ENCODE measurements at places on chromosomes 13 and 19.

- no peak for DNase-seq
Measured at GRCh38 chr19:46492841-46493235, 2.8 kb downstream of the PNMA8B start.

DNA sequence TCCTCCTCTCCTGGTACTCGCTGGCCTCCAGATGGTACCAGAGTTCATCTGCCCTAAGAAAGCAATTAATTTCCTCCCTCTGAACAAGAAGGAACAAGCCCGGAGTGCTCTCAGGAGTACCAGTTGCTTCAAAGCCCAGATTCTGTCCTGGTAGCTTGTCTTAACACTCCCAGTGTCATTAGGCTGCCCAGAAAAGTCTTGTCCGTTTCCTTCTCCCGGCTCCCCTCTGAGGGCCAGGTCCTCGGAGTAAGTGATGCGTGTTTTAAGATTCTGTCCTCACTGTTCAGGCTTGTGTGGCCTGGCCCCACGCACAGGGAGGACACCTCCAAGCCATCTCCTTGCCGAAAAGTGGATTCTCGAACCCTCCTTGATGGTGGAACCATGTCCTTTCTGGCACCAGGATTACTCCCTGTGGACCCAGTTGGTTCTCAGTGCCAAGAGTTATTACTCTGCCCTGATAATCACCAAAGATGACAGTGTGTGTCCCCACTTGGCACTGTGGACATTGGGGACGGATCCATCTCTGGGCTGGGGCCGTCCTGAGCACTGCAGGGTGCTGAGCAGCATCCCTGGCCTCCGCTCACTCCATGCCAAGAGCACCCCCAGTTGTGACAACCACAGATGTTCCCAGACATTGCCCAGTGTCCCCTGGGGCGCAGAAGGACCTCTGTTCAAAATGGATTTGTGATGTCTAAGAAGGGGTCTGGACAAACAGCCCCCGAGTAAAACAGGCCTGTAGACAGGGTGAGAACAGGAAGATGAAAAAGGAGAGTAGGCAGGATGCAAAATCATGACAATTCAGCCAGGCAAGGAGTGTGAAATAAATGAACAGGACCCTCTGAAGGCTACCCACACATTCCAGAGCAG lies 52.4 kb downstream of the RFX2 start:
- DNase-seq, result peak; percentile 81

DNA sequence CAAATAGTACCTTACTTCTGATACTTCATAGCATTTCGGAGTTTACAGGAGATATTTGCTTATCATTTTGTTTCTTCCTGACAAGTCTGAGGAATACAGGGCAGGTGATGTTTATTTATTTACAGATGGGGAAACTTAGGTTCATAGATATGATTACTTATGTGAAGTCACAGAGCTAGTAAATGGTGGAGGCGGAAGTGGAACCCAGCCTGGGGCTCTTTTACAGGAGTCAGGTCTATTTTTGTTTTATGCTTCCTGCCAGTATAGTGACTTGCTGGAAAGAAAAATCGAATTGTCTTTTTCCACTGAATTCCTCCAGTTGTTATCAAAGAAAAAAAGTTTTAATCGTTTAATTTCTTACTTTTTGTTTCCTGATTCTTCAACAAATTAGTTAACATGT lies 66.5 kb downstream of the DGKH start:
- no peak for DNase-seq

GRCh38 chr19:18586306-18586705 lies 2.3 kb upstream of the REX1BD start:
- no peak for DNase-seq

DNA sequence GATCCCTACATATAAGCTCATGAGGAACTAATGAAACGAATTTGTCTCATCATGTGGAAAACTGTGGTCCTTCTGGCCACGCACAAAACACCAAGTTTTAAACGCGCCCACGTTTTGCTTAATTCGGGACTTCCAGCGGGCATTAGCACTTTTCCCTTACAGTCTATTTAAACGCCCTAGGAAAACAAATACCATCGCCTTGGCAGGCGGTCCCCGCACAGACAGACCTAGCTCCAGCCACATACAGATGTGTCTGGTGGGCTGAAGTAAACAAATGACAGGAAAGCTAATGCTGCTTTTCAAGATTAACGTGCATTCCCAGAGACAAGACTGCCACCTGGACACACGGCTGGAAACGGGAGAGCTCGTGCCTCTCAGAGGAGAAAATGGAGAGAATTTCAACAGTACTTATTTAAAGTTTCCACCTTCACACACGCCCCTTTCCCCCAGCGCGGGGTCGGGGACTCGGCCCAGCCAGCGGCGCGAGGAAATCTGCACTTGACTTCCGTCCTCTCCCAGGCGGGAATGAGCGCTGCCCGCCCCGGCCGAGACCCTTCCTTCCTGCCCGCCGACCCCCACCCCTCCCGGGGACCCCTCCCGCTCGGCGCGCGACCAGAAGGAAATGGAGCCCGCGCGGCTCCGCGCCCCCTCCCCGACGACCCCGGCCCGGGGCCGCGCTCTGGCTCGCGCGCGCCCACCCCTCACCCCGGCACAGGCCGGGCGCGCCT lies 931 bp downstream of the USP12 start:
- DNase-seq, result peak; percentile 82

- no peak for DNase-seq
Measured at GRCh38 chr19:40421993-40422747, 3.6 kb downstream of the SERTAD1 start.

DNA sequence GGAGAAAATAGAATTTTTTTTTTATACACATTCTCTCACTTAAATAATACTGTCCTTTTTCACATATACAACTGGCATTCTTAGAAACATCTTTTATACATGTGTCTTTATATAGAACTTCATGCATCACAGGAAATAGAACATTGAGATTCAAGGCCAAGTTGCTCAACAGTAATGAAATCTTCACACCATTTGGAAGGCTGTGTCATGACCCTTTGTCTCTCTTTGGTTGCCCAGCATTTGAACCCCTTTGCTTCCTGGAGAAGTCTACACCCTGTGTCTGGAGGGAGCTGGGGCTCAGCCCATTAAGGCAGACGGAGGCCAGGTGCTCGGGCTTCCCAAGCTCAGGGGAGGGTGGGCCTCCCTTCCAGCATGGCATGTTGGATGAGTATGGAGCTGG lies 41.1 kb downstream of the B3GLCT start:
- no peak for DNase-seq

DNA sequence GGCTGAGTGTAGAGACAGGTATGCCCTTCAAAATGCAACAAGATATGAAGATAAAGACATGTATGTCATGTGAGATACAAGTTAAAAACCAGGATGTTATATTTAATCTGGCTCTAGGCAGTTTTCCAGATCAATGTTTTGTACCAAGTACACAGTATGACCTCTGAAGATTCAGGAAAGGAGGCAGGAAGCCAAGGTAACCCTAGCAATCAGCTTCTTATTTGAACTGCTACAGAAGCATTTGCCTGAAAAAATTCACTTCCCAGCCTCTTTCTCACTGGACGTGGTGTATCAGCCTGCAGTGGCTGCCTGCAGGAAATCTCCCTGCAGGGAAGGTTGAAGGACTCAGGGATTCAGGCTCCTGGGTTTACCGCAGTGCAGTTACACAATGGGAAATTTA lies 24.1 kb downstream of the OLFM4 start:
- no peak for DNase-seq

DNA sequence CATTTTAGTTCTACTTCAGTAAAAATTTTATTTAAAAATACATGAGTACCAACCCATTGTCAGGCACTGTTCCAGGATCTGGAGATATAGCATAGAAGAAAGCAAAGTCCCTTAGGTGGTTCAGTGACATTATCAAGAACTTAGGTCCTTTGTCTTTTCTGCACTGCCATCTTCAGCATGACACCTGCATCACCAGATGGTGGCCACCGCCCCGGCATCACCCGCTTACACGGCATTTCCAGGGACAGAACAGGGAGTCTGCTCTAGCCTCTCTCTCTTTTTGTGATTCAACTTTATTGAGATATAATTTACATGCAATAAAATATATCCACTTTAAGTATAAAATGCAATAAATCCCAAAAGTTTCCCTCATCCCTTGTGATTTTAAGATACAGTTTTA lies 23.5 kb downstream of the DYRK1B start:
- no peak for DNase-seq

DNA sequence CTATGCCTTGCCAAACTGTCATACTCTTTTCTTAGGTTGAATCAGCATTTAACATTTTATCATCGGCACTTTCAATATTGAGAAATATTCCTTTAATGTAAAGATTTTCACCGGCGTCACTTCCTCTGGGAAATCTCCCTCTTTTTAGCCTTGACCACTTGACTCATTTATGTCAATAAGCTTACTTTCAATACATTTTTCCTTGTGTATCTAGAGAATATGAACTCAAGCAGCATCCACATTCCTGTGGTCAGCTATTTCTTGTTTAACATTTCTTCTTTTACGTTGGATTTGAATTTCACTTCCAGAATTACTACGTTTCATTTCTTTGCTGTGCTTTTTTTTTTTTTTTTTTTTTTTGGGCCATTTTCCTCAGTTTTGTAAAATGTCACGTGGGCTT lies 271.2 kb upstream of the HTR2A start:
- DNase-seq, result no peak

- no peak for DNase-seq
Measured at GRCh38 chr13:27967203-27967735, 1.8 kb downstream of the CDX2 start.

GRCh38 chr13:110162866-110163658 lies 143.9 kb downstream of the COL4A1 start:
- DNase-seq, result no peak

GRCh38 chr13:92538164-92538563 lies 688.4 kb upstream of the GPC6 start:
- DNase-seq, result no peak

GRCh38 chr13:105436943-105437342 lies 1098.5 kb downstream of the EFNB2 start:
- DNase-seq, result no peak

GRCh38 chr19:53365899-53366493 lies 491 bp downstream of the ZNF525 start:
- no peak for DNase-seq

GRCh38 chr13:60370343-60370742 lies 26.7 kb upstream of the TDRD3 start:
- no peak for DNase-seq

DNA sequence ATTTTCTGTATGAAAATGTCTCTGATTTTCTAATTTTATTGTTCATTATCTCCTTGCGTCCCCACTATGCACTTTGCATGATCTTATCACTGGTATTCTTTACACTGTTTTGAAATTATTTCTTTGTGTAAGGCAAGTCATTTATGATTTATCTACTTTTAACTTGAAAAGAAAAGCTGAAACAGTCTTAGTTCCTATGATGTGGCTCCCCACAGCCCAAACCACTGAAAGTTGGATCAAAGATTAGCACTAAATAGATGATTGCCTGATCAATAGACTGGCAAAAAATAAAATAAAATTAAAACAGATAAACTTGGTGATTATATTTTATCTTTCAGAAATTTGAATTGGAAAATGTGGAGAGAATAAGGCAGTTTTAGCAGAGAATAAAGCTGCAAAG lies 1101.9 kb downstream of the PCDH9 start:
- DNase-seq, result no peak

DNA sequence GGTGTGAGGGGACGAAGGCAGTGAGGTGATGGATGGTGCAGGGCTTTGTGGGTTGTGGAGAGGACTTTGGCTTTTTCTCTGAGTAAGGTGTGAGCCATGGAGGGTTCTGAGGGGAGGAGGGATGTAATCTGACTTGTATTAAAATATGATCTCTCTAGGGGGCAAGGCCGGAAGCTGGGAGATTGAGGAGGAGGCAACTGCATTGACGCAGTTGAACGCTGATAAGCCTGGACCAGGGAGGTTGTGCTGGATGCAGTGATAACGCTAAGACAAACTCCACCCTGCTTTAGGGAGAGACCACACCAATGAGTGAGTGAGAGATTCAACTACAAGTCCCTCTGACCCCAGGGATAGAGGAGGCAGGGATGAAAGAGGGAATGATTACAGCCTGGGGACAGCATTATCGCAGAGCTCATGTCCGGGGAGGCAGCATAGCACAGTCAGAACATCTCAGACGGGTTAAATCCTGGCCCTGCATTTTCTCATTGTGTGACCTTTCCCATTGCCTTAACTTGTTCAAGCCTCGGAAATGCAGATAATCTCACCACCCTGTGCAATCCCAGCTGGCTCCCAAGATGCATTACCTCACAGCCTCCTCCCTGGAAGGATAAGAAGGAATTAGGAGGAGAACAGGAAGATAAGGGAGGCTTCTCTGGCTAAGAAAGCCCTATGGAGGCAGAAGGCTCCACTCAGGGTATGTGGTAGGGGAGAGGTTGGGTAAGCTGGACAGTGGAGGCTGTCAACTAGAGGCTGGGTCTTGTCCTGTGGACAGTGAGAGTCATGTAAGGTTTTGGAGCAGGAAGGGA lies 124.2 kb downstream of the CACNA1A start:
- DNase-seq, result no peak

- no peak for DNase-seq
Measured at GRCh38 chr13:29543230-29544215, 52.0 kb downstream of the SLC7A1 start.

- DNase-seq, result no peak
Measured at GRCh38 chr19:16066611-16067104, 9.6 kb upstream of the TPM4 start.

GRCh38 chr19:18021121-18021755 lies 13.3 kb downstream of the ARRDC2 start:
- peak; percentile 97 for DNase-seq

- DNase-seq, result no peak
Measured at GRCh38 chr19:13723206-13723605, 41.1 kb upstream of the MRI1 start.

DNA sequence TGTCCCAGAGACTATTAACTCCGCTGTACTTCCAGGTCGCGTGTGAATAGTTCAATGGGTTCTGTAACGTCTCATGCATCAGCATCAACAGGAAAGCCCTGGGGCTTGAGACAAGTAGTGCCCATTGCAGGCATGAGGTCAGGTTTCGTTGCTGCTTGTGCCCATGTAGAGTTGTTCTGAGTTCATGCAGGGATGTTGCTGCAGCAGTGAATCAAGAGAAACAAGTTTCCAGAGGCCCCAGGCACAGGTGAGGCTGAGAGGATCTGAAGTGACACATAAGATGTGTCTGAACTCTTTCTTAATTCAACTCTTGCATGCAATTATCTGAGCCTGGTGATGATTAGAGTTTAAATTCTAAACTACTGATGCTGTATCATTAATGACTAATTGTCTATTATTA lies 8.6 kb upstream of the ZNF283 start:
- DNase-seq, result no peak

DNA sequence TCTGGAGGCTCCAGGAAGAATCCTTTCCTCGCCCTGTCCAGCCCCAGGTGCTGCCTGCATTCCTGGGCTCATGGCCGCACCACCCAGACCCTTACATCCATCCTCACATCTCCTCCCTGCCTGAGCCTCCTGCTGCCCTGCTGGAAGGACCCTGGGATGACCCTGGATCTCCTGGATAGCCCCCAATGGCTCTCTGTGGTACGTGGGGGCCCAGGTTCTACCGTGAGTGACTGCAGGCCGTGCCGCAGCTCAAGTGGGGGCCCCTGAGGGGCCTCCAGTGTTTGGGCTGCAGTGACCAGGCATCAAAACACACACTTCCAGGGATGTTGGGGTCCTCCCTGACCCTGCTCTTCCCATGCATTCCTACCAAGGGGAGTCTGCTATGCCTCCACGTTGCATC lies 8.3 kb upstream of the MCF2L start:
- peak; percentile 35 for DNase-seq
